ENCODE measurements at places on chromosomes 5 and 9.

DNA sequence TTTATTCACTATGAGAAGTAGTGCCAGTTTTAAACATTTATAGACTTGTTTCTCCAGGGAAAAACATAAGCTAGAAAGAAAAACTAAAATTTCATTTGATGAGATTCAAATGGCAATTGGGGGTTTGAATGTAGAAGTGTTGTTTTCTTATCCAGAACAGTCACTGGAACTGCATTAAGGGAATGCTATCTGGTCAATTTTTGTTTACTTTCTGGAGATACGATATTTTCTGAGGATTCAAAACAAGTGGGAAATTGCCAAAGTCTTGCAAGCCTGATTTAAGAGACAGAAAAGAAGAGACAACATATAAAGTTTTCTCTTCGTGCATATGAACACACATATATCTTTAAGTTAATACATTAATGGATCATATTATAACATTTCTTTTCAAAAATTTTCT, 118.4 kb downstream of the NXNL2 start:
- no peak for DNase-seq

DNA sequence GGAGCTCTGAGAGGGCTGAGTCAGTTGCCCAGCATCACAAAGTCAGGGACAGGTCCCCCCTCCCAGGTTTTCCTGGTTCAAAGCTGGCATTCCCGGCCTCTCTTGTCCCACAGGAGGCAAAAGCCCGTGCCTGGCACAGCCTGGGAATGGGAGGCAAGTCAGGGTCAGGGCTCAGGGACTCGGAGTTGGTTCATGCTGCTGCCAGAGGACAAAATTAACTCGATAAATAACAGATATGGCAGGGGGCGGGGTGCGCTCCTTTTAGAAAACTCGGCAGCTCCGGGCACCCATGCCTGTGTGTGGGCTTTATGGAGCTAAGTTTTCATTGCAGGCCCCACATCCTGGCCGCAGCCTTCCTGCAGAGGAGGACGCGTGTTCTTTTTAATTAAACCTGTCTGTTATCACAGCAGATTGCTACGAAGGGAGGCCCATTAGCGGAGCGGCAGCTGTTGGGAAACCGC, 62.8 kb upstream of the LMX1B start:
- DNase-seq = no peak

GRCh38 chr9:129245276-129245675, 67.2 kb upstream of the IER5L start:
- no peak for DNase-seq

- no peak for DNase-seq
Measured at GRCh38 chr5:142796492-142797109, 26.4 kb downstream of the ARHGAP26 start.

DNA sequence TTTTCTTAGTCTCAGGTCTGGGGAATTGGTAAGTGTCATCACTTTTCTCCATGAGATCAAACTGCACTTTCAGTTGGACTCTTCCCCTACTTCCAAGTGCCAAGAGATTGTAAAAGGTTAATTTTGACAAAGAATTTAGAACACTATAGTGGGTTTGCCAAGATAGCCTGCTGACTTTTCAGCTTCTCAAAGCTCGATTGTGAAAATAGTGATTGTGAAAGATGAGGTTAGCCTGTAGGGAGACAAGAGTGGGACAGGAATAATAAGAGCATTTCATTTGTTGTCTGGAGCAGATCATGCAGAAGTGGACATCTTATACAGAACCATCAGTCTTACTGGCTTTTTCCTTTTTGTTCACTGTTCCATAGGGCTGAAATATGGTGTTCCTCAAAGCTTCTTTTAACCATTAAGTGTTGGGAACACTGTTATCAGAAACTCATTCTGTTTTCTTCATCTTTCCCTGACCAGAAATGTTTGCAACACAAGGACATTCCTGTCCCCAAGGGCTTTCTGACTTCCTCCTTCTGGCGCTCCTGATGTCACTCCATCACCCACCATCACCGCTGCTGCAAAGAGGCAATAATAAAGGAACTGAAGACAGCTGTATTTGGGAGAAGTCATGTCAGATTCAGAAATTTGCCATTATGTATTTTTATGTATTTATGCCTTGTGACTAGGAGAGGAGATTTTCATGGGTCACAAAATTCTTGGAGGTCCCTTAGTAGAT, 11.6 kb upstream of the SPTAN1 start:
- peak; percentile 35 for DNase-seq

- DNase-seq = peak; percentile 84
Measured at GRCh38 chr9:92328225-92328624, 2.5 kb downstream of the CENPP start.

DNA sequence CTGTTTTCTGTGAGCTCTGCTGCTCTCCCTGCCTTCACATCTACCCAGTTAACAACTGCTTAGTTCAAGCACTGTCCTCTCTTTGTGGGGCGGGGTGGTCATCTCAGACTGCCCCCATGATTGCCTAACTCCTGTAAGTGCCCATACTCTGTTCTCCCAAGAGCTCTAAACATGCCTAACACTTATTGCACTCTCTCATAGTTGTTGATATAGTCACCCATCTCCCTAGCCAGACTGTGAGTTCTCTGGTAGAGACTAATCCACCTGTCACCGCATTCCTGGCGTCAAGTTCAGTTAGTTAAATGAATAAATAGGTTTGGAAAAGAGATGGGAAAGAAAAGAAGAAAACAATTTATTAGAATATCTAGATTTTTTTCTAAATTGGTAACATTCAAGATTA, 18.3 kb upstream of the MUSK start:
- peak; percentile 91 for DNase-seq

DNA sequence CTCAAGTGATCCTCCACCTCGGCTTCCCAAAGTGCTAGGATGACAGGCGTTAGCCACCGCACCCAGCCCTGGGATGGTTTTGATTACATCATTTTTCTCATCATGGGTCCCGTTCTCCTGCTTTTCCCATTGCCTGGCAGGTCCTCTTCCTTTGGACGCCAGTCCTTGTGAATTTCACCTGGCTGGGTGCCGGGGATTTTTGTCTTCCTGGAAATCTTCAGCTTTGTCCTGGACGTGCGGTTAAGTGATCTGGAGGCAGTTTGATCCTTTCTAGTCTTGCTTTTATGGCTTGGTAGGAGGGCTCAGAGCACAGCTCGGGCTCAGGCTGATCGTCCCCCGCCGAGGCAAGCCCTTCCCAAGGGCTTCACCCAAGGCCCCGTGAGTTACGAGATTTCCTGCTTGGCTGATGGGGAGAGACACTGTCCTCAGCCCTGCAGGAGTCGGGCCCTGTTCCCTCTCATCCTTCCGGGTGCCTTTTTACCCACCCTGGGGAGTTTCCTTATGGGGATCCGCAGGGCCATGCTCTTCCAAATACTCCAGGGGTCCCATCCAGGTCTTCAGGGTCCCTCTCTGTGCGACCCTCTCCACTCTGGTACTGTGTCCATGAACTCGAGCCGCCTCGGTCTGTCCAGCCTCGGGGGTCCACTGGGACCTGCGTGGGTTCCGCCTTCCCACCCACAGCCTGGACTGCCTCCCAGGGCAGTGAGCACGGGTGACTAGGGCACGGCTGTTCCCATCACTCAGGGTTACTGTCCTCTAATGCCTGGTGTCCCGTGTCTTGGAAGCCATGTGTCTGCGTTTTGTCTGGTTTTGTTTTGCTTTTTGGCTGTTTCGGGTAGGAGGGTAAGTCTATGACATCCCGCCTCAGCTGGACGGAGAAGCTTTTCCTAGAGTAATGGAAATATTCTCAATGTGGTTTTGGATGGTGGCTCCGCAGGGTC, 22.3 kb upstream of the EGFL7 start:
- no peak for DNase-seq

DNA sequence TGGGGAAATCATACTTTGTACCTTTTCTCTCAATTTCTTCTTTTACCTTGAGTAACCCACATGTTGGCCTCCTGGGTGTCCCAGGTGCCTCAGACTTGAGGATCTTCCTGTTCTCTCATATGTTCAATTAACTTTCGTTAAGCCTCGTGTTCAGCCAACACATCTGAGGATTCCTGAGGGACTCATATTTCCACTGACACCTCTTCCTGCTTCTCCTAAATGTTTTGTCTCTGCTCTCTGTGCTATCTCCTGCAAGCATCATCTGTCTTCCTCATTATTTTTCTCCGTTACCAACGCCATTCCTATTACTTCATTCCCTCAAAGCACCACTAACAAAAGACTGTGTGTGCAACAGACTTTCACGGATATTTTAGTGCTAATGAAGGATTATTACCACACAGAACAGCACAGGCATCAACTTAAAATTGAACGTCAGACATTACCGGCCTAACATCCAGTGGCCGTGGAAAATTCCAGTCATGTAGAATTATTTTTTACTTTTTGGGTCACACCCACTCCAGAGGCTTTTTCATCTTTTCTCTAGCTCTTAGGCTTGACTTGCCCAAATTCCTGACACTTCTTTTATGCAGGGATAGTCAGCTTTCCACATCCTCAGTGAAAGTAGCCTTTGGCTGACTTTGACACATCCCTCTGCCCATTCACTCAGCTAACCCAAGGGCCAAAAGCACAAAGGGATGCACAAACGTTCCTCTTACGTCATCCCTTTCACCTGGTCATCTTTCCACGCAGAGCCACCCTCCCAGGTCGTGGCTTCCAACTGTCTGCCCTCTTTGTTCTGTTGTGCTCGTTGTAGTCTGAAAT, 46.0 kb upstream of the OSMR start:
- peak; percentile 10 for DNase-seq

Measured in fibroblast of the aortic adventitia (primary cell).